Fibroblast of lung (primary cell): ENCODE measurements at places on chromosomes 5 and 9. TPM values are rescaled to one million over a fixed set of nuclear protein-coding genes. Genes with fewer than 3 reads are reported as not detected.
A peak's percentile ranks its signal among the peaks of the same experiment; 100 is the strongest.

RLN1 gene
- total RNA-seq, result not detected in 2 replicates

- no peak for DNase-seq
Observed at GRCh38 chr5:116885825-116886224, 311.2 kb upstream of the SEMA6A start.

DNA sequence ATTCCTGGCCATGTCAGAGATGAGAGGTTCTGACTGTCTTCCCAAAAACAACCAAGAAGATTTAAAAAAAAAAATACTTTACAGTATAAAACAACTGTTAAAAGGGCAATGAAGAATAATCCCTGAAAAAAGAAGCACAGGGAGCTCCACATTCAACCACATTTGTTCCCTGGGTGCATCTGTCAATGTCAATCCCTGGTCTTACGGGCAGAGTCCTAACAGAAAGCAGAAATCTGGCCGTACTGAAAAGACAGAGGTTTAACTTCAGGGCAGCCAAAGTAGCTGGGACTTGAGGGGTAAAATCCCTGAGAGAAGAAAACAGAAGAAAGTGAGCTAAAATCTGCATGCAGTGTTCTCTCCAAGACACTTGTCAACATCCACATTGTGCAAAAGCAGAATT is 76.6 kb downstream of the RICTOR start:
- peak; percentile 15 for DNase-seq

DNA sequence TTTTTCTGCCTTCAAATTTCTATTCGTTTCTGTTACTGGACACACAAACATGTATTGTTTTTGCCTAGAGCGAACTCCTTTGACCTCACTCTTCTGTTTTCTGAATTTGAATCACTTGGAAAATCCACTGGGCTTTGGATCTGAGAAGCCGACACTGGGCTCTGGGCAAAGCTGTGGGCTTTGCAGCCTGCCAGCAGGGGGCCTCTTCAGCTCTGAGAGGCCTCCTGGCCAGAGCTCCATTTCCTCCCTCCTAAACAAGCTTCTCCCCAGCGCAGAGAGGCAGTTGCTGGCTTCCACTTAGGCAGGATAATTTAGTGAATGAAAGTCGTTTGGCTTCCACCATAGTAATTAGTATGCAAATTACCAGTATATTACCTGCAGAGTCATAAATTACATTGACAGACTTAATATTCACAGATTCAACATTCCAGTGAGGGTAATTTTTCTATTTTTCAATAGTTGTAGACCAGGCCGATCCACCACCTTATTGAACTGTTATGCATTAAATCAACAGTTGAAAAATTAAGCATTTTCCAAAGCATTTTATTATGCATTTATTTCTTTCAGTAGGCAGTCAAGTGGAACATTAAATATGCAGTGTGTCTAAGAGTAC is 104.0 kb upstream of the ZNF366 start:
- DNase-seq, result peak; percentile 67

TPM2 gene
- 696 and 1,003 TPM in 2 replicates for total RNA-seq

ACTBL2 gene
- total RNA-seq, result under 0.01 TPM in 1 of 2 replicates, not detected in the other

DNA sequence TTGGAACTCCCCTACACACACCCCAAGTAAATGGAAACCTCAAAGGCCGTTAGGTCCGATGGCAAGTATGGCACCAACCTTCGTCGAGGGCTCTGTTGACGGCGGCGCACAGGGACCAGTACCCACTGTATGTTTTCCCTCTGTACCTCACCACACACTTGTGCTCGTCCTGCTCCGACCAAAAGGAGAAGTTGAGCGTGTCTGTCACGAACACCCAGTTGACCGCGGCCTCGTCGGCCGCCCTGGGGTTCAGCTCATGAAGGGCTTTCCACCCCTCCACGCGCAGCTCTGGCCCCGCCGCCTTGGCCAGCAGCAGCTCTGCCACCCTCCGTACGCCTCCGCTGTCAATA is 24.0 kb downstream of the HNRNPK start:
- DNase-seq, result no peak

HTR4 gene
- not detected in 2 replicates for total RNA-seq

C5orf52 gene
- total RNA-seq, result not detected in 2 replicates

DNA sequence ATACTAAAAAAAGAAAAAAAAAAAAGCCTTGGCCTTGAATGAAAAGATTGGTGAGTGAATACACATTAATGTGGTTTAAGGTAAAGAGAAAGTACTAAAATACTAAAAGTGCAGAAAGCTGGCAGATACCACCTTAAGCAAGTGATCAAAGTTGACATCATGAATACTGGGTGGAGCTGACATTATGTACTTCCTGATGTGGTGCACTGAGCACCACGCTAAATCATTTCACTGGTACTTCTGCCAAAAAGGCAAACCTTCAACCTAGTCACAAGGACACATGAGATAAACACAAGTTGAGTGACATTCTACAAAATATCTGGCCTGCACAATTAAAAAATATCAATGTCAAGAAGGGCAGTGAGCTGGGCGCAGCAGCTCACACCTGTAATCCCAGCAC is 33.8 kb upstream of the PANK3 start:
- no peak for DNase-seq

CYLC2 gene
- total RNA-seq, result not detected in 2 replicates

TLX3 gene
- total RNA-seq, result not detected in 2 replicates

GRCh38 chr9:19378647-19379046 is 1.4 kb downstream of the RPS6 start:
- DNase-seq, result no peak

ARSI gene
- 5.9 and 8.5 TPM in 2 replicates for total RNA-seq

DNA sequence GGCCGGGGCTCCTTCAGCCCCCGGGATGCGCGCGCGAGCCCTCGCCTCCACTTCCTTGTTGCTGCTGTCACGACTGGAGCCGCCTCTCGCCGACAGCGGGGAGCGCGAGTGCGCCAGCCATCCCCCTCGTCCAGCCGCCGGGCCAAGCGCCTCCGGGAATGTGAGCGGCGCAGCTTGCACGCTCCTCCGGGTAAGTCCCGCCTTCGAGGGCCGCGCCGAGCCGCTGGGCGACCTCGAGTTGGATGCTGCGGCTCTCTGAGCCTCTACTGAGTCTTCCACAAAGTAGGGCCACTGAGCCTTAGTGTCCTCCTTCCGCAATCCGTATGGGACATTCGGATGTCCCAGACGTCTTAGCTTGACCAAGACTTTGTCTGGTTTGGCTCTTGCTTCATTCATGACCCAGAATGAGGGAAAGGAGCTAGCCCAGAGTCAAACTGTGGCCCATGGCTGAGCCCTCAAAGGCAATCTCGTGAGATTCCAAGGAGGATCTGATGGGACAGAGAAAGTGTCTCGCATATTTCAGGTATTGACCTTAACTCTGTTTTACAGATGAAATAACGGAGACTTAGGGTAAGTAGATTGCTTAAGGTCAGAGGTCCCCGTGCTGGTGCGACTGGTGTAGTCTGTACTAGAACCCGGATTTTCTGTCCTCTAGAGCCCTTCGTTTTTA is 586 bp downstream of the HMGXB3 start:
- peak; percentile 56 for DNase-seq

CATSPER3 gene
- total RNA-seq, result under 0.01 and 0.17 TPM in 2 replicates

DNA sequence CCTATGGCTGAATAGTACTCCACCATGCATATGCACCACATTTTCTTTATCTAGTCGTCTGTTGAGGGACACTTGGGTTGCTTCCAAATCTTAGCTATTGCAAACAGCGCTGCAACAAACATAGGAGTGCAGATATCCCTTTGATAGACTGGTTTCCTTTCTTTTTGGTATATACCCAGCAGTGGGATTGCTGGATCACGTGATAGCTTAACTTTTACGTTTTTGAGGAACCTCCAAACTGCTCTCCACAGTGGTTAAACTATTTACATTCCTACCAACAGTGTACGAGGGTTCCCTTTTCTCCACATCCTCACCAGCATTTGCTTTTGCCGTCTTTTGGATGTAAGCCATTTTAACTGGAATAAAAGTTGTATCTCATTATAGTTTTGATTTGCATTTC is 142.6 kb downstream of the TARS1 start:
- DNase-seq, result no peak

DNA sequence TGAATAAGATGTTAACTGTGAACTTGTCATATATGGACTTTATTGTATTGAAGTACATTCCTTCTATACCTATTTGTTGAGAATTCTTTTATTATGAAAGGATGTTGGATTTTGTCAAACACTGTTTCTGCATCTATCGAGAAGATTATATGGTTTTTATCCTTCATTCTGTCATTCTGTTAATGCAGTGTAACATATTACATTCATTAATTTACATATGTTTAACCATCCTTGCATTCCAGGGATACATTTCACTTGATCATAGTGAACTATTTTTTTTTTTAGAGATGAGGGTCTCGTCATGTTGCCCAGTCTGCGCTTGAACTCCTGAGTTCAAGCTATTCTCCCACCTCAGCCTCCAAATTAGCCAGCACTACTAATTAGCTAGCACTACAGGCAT is 48.4 kb downstream of the F2R start:
- DNase-seq, result no peak

GRCh38 chr9:114769624-114770023 is 36.2 kb downstream of the TNFSF15 start:
- DNase-seq, result peak; percentile 69

DNA sequence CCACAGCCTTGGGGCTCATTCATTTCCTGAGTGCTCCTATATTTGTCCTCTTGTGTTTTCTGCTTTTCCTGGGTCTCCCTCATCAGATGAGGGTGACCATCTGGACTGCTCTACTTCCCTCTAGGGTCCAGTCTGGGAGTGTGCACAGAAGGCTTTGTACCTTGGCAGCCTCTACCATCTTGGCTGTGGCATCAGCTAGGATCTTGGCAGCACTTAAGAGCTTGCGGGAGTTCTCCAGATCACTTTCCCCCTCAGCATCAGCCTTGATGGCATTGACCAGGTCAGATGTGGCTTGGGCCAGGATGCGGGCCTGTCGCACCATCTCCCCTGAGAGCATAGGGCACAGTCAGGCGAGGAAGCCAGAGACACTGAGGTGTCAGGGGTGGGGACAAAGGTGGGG is 15.8 kb downstream of the TLN1 start:
- DNase-seq, result no peak

GRCh38 chr5:134439210-134439654 is 27.6 kb upstream of the CDKN2AIPNL start:
- peak; percentile 96 for DNase-seq

CEP72 gene
- 1.5 and 2.5 TPM in 2 replicates for total RNA-seq

ZFYVE16 gene
- 34.2 and 37.0 TPM in 2 replicates for total RNA-seq

GRCh38 chr9:121825031-121825691 is 173.7 kb downstream of the DAB2IP start:
- DNase-seq, result no peak

DNA sequence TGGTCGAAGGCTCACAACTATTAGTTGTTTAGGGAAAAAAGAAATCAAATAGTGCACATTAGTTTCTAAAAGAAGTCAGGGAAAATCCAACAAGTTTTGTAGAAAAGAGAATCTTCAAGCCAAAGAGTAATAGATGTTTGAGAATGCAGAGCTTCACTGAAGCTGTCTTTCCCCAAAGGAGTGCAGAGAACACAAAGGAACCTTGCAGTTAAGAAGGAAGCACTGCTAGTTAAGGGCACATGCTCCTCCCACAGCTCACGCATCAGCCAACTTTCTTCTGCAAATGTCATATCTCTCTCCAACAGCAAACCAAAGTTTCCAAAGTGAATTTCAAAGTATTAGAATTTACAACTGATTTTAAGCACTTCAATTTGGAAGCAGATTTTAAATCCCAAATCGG is 116.4 kb upstream of the FST start:
- DNase-seq, result no peak
